Epithelial cell of esophagus (primary cell): ENCODE measurements at places on chromosomes 11 and 22.

DNA sequence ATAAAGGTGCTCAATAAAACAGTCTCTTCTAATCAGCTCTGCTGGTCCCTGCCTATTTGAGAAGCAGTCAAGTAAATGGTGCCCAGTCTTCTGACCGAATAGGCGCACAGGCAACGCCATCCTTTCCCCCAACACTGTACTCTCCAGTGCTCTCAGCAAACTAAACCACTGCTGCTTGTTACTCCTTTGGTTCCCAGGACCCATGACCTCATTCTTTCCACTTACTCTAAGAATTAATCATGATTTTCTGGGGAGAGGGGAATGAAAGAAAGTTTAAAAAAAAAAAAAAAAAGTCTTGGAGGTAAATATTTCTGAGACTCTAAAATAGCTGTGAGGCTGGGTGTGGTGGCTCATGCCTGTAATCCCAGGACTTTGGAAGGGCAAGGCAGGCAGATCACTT, 63.7 kb downstream of the SGSM3 start:
- DNase-seq, result no peak

DNA sequence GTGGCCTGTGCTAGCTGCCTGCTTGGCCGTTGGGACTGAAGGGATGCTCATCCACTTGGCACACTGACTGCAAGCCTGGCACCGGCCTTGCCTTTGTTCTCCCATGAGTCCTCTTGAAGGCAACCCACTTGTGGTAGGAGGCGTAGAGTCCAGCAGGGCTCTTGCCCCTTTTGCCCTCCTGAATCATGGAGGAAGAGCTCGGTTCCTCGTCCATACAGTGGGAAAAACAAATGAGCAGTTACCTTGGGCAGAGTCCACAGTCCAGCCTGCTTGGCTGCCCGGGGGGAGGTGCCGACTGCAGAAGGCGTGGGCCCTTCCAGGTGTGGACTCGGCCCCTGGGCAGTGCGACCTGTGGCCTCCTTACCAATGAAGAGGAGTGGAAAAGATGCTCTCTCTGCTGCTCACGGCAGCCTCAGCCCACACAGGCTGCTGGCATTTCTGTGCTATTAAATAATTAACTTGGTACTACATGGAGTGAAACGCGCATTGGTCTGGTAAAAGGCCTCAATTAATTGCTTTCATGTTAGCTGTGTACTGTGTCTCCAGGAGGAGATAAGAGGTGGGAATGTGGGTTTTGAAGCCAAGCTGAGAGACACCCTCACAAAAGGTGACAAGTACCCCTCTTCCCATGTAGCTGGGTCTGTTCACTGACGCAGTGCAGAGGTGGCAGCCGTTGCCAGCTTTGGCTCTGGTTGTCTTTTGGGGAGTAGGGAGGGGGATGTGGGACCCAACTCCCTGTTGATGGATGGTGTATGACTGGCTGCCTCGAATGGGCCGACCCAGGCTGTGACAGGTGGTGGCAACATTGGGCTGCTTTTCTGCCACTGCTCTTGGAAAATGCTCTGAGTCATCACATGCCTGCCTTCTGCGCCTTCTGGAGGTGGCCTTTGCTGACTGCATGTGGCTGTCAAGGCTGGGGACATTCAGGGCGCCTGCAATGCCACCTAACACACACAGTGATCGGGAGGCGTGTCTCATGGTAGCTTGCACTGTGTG, 26.8 kb upstream of the B3GAT1 start:
- DNase-seq, result no peak

DNA sequence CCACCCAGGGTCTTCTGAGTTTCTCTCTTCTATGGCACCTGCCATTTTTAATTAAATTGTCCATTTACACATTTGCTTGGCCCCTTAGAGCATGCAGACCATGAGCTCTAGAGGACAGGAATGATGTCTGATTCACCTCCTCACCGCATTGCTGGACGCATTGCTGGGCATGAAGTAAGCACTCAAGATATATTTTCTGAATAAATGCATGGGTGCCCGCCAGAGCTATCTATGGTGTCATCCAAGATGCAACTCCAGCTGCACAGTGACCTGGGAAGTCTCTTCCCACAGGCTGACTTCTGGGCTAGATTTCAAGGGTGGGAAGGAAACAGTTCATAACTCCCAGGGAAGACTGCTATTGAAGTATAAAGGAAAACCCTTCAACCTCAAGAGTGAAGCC, 66.6 kb upstream of the ASPHD2 start:
- DNase-seq, result peak; percentile 4

DNA sequence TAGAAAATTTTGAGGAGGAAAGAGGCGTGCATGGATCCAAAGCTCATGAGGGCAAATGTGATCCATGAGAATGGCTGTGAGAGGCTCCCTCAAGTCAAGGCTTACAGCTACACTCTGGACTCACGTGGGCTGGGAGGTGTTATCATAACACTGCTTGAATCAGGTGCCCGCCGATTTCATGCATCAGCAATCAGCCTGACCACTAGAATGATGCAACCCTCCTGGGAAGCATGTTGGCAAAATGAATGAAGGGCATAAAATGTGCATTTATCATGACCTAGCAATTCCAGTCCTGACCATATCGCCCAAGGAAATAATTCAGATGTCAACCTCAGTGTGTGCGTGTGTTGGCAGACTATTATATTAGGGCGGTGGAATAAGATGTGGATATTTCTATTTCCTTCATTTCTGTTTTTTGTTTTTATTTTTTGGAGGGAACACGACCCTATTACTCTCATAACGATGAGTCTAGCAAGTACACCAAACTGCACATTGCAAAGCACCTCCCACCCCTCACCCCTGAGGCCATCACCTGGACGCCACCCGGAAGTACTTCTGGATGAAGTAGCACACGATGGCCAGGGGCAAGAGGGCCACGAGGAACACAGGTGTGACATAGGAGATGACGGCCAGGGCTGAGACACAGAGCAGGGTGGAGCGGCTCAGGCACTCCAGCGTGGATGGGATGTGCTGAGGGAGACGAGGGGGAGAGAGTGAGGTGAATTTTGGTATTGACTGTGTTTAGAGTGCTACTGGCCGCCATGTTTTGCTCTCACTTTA, 15.7 kb upstream of the KCNJ11 start:
- DNase-seq, result no peak

DNA sequence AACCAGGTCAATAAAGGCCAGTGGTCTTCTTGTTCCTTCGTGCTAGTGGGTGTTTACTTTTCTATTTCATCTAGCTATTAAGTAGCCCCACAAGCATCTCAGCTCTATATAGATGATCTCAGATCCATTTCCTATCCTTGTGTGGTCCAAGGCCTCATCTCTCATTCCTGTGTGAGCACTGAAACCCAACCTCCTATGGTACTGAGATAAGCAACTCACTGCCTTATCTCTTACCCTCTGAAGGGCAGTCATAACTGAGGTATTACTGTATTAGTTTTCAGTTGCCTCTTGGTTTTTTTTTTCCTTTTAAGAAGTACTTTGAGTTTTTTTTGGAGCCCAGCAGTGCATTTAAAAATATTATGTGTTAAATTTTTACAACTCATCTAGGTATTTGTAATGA, 28.3 kb downstream of the ACER3 start:
- DNase-seq, result no peak

GRCh38 chr11:117062498-117062897, 35.7 kb downstream of the SIK3 start:
- no peak for DNase-seq

DNA sequence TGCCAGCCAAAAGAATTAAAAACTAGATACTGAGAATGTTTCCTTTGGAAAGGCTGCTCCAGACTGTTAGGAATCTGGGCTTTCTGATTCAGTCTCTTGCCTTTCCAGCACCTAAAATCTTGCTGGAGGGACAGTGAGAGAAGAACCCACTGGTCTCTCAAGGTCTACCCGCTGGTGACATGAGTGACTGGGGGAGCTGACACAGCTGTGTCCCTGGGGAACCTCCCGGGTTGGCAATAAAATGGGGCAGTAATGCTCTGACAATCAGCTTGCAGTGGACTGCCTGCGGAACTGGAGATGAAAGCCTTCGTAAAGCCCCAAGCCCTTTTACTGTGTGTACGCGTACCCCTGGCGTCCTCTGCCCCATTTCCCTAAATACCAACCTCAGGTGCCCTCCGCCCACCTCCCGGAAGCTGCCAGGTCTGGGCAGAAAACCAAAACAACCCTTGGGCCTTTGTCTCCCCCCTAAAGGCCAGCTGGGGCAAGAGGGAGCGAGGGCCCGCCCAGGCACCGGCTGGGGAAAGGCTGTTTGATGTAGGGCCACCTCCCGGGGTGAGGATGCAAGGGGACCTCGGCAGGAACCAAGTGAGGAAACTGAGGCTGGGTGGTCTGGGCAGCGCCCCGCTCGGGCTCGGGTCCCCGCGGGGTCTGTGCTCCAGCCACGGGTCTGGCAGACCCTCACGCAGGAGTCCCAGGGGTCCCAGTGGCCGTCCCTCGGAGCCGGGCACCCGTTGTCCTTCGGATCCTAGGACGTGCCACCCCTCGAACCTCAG, 741 bp downstream of the CARS1 start:
- no peak for DNase-seq

GRCh38 chr22:20569059-20570058, 61.9 kb downstream of the MED15 start:
- DNase-seq, result peak; percentile 95

GRCh38 chr11:48019217-48019584, 38.8 kb downstream of the PTPRJ start:
- no peak for DNase-seq

DNA sequence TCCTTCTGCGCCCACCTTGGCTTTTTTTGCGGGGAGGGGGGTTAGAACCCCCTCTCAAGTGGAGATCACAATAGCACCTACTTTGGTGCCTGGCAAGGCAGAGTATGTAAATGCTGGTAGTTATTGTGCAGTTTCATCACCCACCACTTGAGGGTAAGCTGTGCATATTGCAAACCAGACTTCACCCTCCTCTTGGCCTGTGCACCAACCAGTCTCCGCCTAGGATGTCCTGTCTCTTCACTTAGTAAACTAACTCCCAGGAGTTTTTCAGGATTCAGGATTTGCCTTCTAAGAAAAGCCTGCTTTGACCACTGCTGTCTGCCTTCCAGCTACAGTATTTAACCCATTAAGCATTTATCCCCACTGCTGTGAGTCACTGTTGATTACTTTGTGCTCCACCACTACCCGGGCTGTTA, 2.0 kb upstream of the UBXN1 start:
- peak; percentile 81 for DNase-seq

DNA sequence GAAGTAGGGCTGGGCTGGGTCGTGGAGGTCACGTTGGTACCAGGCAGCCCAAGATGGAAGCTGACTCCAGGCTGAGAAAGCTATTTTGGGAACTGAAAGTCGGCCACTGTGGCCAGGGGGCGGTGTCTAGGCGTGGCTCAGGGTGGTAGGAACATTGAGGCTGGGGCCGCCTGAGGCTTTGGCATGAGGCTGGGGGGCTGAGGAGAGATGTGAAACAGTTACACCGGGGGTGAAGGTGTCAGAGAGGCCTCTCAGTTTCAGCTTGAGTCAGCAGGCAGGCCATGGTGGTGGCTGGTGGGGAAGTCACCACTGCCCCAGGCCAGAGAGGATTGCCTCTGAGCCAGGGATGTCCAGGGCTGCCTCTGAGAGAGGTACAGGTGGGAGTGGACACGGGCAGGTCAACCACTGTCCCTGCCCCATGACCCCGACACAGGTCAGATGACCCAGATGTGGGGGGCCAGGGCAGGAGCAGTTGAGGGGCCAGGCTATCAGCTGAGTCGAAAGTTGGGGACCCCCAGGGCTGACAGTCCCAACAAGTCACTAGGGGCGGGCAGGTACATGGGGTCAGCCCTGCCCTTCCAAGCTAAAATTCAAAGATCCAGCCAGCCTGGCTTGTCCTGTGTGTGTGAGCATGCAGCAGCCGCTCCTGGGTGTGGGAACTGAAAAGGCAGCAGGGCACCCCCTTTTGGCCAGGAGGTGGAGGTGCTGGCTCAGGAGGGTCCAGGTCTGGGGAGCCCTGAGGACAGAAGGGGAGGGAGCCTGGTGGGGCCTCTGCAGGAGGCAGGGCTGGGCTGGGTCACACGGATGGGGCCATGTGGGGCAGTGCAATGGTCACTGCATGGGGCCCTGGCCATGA, 7.2 kb downstream of the KCNK7 start:
- peak; percentile 72 for DNase-seq

- DNase-seq, result no peak
These were observed 1495.7 kb downstream of the TBC1D22A start for GRCh38 chr22:48258064-48258701.

DNA sequence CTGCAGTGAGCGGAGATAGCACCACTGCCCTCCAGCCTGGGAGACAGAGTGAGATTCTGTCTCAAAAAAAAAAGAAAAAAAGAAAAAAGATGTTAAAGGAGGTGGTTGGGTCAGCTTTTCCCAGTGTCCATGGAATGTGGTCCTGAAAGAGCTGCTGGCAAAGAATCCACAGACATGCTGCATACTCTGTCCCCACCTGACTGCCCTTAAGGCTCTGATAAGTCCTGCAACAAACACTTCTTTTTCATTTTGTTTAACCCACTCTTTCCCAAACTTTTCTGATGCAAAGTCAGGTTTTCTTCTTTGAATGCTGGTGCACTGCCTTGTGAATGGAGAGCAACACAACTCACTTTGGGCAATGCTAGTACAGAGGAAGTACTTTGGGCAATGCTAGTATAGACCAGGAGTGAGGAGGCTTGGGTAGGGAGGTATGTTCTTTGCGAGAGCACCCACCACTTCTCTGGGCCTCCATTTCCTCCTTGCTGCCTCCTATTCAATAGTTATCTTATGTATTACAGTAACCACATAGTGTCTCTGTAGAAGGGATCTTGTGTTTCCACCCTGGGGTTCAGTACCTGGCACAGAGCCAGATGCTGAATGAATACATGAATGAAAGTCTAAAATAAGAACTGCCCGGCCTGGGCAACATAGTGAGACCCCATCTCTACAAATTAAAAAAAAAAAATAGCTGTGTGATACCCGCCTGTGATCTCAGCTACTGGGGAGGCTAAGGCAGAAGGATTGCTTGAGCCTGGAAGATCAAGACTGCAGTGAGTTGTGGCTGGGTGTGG, 18.9 kb downstream of the LIF start:
- no peak for DNase-seq

- DNase-seq, result no peak
These were observed 9.6 kb upstream of the RANBP1 start for GRCh38 chr22:20106205-20106848.

DNA sequence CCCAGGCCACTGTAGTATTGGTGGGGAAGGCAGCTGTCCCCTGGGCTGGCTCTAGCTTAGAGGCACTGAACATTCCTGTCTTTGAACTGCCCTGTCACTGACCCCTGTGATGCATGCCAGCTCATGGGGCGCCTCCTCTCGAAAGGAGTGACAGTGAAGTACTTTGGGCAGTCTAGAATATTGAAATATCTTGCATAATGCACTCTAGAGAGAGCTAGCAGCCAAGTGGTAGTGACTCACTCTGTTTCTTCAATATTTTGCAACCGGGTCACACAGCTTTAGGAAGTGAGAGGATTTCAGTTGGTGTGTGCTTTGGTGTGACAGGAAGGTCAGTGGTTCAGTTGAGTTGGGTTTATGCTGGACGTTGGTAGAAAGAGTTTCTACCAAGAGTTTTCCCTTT, 35.5 kb upstream of the ST14 start:
- DNase-seq, result peak; percentile 91

GRCh38 chr22:44660051-44660830, 41.8 kb upstream of the PRR5 start:
- no peak for DNase-seq

DNA sequence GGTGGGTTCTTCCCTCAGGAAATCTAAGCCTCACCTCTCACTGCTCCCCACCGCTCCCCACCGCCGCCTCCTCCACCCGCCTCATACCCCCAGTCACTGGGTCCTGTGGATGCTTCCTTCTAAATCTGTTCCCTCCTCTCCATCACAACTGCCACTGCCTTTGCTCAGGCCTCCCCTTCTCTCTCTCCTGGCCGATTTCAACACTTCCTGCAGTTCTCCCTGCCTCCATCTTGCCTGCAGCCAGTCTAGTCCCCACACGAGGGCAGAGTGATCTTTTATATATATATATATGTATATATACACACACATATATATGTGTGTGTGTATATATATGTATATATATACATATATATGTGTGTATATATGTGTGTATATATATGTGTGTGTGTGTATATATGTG, 27.8 kb downstream of the CREB3L1 start:
- DNase-seq, result peak; percentile 65
